ENCODE measurements at places on chromosomes 12 and 14.

DNA sequence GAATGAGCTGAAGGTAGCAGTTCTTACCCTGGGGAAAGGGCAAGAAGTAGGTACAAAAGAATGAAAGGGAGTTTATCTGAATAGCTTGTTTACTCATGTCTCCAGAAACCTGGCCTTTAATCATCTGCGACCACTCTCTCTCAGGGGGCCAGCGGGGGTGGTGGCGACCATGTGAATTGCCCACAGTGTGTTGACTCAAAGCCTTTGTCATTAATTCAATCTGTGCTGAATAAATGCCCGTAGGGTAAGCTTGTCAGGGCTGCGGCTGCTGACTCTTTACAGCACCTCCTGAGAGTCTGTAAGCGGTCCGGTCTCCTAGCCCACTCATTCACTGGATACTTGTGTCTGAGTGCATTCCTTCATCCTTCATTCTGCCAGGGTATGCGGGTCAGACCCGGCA is 874.4 kb downstream of the SLC6A15 start:
- no peak for DNase-seq

DNA sequence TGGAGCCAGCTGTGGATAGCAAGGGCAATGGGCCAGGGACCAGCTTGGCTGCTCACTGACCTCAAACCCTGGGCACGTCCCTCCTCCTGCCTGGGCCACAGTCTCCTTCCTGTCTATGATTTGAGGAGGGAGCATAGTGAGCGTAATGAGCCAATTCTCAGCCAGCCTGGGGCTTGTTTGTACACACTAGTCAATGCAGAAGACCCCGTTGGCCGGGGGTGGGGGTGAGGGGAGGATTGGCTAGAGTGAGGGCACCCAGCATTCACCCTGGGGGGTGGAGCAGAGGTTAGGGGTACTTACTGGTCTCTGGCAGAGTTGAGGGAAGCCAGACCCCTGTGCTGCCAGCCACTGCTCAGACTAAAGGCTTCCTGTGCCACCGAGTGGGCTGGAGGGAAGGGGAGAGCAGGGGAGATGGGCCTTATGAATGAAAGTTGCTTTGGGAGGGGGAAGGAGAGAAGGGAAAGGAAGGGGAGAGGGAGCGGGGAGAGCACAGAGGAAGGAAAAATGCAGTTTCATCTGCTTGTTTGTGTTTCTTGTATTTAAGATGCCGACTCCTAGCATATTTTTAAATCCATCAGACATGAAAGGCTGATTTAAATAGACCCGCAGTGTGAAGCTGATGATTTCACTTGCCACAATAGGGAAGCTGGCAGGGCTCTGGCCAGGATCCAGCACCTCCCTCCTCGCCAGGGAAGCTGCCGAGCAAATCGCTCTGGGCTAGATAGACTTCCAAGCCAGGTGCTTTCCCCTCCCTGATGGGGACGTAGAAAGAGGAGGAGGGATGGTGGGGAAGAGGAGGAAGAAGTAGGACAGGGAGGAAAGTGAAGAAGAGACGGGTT is 114.0 kb downstream of the PRMT8 start:
- DNase-seq, result no peak

DNA sequence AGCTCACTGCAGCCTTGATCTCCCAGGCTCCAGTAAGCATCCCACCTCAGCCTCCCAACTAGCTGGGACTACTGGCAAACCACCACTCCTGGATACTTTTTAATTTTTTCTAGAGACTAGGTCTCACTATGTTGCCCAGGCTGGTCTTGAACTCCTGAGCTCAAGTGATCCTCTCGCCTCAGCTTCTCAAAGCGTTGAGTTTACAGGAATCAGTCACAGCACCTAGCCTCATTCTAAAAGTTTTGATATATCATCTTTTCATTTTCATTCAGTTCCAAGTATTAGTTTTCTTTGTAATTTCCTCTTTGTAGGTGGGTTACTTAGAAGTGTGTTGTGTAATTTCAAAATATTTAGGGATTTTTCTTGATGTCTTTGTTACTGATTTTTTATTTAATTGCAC is 9.6 kb downstream of the CBX5 start:
- no peak for DNase-seq

GRCh38 chr12:52037248-52037861 is 13.9 kb upstream of the NR4A1 start:
- no peak for DNase-seq

DNA sequence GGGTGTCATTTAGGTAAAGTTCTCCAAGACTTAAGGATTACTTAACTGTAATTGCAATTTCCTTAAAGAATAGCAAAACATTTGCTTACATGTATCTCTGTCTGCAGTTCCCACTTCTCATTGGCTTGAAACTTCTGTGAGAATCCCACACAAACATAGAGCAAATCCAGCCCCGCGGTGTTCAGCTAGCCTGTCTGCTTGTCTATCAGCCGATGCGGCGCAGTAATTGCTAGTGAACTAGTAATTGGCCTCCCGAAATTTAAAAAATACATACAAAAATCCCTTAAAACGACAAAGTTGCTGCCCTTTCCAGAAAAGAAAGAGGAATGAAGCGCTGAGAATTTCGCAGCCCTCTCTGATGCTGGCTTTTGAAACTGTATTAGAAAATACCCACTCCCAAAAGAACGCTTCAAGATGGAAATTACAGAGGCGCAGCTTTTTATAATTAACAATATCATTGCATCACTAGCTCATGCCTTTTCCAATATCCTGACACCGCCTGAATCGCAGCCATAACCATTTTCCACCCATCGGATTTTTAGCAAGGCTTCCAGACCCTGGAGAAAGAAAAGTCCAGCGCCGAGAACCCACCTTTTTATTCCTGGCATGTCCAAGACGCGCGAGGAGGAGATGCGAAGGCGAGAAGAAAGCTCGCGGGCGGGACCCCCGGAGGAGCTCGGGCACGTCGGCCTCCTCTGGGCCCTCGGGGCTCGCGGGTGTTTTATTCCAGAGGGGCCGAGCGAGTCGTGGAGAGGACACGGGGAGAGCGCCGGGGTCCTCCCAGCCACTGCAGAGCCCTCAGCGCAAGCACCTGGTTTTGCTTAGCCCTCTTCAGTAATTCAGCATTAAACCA is 646 bp downstream of the FBLN5 start:
- no peak for DNase-seq

- DNase-seq, result no peak
These were observed 22.9 kb upstream of the EVL start for GRCh38 chr14:100042286-100042685.

Measured in NK-92 treated with Interleukin-12 subunit alpha and Interleukin-12 subunit beta, amount 100 ng/mL, for 24 hours (cell line).